Stimulated activated CD4-positive, alpha-beta T cell treated with anti-CD3 and anti-CD28 coated beads, Interleukin-1b, Interleukin-23, amount 100 ng/mL, for 1 hour (primary cell): ENCODE measurements at places on chromosomes 2 and 18.

DNA sequence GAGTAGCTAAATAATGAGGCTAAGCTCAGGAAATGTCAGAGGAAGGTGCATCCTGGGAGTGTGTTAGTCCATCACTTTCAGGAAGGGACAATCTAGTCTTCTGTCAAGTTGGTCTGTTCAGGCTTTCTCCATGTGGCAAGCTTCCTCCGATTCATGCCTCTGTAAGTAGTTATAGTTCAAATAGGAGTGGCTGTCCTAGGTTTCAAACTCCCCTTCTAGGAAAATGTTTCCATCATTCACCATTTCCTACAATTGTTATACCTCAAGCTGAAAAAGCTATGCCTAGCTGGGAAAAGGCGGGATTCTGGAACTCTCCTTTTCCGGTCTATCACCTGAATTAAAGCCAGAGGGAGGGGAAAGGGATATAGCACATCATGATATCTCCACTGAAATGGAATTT is 287.7 kb upstream of the ZSWIM2 start:
- DNase-seq = no peak

DNA sequence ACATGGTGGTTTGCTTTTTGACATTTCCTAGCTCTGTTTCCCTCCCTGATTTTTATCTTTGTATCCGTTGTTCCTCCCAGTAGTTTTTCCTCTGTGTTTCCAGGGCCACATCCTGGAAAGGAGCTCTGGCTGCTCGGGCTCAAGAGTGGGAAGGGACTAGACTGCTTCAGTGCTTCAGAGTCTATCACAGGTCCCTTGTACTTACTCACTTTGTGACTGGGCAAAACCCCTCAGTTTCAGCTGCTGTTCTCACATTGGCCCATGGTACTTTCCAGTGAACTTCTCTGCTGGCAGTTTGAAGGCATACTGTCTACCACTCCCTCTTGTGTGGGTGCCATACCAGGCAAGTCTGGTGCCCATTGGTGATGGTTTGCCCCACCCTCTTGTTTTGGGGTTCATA is 7.5 kb upstream of the STAMBP start:
- no peak for DNase-seq

- DNase-seq = no peak
Measured at GRCh38 chr2:187403568-187404260, 44.3 kb downstream of the CALCRL start.

DNA sequence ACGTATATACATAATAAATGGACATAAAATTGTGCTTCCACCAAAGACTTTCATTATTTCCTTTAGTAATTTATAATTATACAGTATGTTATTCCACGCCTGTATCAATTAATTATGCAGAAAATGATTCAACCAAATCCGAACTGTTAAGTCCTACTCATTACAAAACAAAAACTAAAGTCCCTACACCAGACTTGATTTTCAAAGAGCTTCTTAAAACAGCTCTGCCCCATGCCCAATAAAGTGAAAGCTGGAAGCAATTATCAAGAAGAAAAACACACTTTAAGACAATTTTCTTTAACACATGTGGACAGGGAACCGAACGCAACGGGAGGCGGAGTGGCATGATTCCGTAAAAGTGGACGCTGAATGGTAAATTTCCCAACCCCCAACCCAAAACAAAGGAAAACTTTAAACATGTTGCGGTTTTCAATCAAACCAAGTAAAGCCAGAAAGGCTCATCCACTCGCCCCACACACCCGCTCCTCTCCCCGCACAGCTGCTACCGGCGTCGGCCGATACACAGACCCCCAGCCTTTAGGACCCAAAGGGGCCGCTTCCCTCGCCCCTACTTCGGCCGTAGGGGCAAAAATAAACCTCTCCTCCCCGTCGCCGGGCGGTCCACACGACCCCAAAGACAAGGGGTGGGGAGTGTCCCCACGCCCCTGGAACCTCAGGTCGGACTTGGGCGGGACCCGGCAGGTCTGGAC is 705 bp downstream of the YES1 start:
- DNase-seq = no peak

- no peak for DNase-seq
Measured at GRCh38 chr18:46250812-46251173, 146.6 kb downstream of the HAUS1 start.

GRCh38 chr18:10320791-10321190 is 133.6 kb upstream of the APCDD1 start:
- no peak for DNase-seq

GRCh38 chr2:240936106-240936505 is 30.0 kb downstream of the CROCC2 start:
- no peak for DNase-seq

DNA sequence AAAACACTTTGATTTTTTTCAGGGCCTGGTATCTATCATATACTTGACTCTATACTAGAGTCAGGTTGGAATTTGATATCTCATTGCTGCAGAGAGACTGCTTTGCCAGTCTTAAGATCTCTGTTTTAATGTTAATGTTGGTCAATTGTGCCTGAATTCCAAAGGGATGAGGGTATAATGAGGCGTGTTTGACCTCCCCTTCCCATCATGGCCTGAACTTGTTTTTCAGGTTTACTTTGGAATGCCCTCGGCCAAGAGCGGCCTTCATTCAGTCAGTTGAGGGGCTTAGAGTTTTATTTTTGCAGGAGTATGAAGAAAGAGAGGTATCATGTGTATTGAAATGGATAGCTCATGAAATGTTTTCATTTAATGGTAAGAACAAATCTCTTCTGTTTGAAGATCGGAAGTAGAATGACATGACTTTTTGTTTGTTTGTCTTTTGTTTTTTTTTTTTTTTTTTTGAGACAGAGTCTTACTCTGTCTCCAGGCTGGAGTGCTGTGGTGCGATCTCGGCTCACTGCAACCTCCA is 119.0 kb downstream of the KIAA1328 start:
- no peak for DNase-seq

GRCh38 chr2:11553661-11554398 is 20.0 kb downstream of the GREB1 start:
- no peak for DNase-seq

- DNase-seq = no peak
Measured at GRCh38 chr2:69624131-69624530, 19.4 kb downstream of the AAK1 start.

DNA sequence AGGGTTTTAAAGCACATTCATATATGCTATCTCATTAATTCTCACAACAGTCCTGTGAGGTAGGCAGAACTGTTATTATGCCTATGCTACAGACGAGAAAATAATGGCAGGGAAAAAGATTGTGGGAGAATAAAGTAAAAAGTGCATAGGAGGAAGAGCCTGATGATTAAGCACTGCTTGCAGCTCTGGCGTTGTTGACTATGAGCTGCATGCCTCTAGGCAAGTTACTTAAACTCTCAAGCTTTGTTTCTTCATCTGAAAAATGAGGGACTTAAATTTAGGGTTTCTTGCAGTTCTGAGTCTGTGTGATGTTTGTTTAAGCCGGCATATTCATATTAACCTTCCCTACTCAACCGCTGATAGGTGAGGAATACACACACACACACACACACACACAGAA is 51.6 kb upstream of the RAPH1 start:
- DNase-seq = no peak

- no peak for DNase-seq
Measured at GRCh38 chr2:100124761-100125160, 17.6 kb downstream of the AFF3 start.

- DNase-seq = no peak
Measured at GRCh38 chr18:41745166-41746049, 209.6 kb upstream of the PIK3C3 start.

- no peak for DNase-seq
Measured at GRCh38 chr2:228444161-228444560, 262.7 kb upstream of the SPHKAP start.

GRCh38 chr2:120701096-120701495 is 34.6 kb upstream of the GLI2 start:
- DNase-seq = no peak

DNA sequence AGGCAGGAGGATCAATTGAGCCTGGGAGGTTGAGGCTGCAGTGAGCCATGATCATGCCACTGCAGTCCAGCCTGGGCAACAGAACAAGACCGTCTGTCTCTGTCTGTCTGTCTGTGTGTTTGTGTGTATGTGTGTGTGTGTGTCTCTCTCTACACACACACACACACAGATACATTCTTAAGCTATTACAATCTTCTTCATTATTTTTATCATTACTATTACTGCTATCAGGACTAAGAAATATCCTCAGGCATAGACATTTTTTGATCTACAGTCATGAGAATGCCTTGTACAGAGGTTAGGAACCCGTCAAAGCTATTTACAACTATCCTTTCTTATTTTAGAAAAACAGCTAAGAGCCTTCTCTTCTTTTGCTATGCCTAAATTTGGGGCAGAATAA is 207.4 kb downstream of the NEDD4L start:
- DNase-seq = no peak

- DNase-seq = no peak
Measured at GRCh38 chr2:219465659-219466561, 31.3 kb downstream of the SPEG start.

DNA sequence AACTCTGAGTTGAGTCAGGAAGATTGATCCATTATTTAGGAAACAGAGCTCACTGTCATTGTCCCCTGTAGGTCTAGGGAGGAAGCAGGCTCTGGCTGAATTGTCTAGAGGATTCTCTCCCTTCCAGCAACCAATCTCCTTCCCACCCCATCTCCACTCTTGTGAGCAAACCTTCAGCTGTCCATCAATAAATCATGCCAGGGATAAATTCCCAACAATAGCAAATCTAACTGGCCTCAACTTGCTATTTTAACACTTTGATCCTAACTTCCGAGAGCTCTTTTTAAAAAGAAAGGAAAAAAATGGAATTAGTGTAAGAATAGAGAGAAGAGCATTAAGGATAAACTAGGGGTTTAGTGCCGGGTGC is 53.5 kb downstream of the ATP8B1 start:
- DNase-seq = no peak

DNA sequence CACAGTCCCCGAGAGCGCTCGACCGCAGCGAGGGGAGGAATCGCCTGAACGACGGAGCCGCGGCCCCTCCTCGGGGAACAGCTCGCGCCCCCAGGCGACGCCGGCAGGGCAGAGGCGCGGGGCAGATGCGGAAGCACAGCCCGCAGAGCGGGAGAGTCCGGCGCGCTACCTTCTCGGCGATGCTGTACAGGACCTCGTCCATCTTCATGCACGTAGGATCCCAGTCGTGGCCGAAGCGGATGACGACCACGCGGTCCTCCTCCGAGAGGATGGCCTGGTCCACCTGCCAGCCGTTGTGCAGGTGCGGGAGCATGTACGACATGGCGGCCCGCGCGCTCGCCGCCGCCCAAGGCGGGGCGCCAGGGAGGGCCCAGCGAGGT is 302 bp downstream of the TXNL4A start:
- no peak for DNase-seq

DNA sequence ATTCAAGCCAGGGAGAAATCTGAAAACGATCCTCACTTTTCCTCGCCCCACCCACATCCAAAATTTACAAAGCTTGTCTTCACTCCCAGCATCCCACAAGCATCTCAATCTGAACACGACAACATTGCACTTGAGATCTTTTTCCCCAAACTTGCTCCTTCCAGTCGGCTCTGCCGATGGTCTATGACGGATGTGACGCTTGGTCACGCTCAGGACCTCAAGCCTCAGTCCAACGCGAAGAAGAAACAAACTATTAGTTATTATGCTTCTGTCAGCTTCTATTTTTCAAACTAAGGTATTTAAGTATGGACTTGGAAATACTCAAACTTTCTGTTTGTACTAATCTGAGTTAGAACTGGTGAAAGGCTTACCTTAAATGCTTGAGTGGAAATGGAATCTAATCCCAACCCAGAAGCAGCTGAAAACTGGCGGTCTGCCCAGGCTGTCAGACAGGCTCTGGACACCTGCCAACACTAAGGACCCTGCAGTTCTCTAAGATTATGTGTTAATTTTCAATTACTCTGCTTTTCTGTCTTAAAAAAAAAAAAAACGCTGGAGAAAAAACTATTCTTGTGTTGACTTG is 132.1 kb upstream of the DNMT3A start:
- DNase-seq = no peak

DNA sequence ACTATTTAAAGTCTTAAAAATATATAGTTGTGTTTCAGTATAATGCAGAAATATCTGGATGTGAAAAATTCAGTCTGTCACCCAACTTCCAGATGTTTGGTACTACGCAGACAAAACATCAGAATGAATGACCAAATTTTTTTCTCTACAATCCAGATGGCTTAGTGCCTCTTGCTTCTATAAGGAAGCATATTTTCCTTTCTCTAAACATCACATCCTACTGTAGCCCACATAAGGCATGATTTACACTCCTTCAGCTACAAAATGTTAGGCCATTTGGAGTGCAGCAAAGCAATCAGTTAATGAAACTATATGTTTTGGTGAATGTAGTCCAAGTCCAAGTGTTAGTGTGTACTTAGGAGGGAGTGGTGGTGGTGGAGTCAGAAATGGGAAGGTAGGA is 162.9 kb upstream of the SIX2 start:
- DNase-seq = no peak

GRCh38 chr2:173997269-173997668 is 32.1 kb upstream of the SP3 start:
- no peak for DNase-seq

- no peak for DNase-seq
Measured at GRCh38 chr2:54103454-54104314, 11.7 kb upstream of the ACYP2 start.

GRCh38 chr2:173130496-173131465 is 55.1 kb downstream of the MAP3K20 start:
- no peak for DNase-seq

- no peak for DNase-seq
Measured at GRCh38 chr18:34609986-34610648, 100.0 kb upstream of the DTNA start.

DNA sequence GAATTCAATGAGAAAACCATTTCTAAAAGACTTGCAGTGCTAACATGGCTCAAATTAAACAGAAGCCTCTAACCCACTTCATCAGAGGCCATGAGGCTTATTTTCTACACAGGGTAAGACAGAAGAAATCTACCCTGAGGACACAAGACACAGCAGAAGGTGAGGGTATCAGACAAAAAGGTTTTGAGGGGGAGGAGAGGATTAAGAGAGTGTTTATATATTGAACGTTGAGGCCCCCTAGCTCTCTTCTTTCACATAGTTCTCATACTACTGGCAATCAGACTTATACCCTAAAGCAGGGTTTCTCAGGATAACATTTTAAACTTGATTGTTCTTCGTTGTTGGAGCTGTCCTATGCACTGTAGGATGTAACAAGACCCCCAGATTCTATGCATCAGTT is 21.4 kb downstream of the ORC4 start:
- DNase-seq = no peak

DNA sequence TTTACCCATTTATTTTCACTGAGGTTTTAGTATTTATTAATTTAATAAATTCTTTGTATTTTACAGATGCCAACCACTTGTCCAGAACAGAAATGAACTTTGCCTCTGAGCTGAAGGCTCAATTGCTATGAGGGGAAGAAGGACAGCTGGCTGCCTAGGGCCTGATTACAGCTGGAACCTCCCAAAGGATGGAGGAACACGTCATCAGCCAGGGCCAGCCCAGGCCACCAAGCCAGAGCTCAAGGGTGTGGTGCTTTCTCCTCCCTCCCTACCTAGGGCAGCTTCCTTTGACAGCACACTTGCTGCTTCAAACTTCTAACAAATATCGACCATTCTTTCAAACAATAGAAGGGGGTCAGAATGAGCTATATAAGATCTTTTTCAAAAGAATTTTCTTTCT is 19.7 kb upstream of the RIOK3 start:
- no peak for DNase-seq
